ENCODE measurements at places on chromosomes 12 and 14.

DNA sequence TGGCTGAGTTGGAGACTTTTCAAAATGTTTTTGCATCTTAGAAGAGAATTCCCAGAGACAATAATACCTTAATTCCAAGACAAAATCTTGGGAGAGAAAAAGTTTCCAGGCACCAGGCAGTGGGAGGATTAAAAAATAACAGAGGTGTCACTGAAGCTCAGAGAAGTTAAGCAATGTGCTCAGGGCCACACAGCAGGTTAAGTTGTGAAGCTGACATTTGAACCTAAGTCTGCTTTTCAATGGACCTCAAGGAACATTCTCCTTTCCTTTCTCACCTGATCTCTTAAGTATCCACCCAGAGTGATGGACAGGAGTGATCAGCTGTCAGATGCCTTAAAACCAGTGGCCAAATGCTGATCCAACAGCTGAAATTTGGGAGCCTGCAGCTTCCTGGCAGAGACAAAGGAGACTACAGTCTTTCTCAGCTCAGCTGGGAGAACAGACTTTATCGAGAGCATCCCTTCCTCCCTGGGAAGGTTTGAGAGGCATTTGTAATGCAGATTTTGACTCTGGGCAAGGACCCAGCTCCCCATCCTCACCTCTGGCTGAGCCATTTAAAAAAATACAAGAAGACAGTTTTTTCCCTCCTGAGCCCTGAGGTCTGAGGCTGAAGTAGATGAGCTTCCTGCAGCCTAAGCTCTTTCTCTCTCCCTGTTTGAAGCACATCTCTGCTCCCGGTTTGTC lies 174.9 kb upstream of the RPH3A start:
- no peak for DNase-seq

DNA sequence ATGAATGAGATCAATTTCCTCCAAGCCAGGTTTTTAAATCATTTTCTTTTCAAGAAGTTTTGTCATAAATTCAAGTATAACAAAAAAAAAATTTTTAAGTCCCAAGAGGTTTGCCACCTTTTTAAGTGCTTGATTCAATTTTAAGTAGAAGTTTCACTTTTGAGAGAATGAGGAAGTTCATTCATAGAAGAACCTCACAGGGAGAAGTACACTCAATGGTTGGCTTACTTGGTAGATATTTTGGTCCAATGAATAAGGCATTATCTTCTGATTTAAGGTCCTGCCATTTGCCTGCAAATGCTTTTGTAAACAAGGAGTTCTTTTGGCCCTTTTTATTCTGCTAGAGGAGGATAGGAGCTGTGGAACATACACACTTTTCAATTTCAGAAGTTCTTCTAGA lies 96.7 kb upstream of the NOVA1 start:
- no peak for DNase-seq

DNA sequence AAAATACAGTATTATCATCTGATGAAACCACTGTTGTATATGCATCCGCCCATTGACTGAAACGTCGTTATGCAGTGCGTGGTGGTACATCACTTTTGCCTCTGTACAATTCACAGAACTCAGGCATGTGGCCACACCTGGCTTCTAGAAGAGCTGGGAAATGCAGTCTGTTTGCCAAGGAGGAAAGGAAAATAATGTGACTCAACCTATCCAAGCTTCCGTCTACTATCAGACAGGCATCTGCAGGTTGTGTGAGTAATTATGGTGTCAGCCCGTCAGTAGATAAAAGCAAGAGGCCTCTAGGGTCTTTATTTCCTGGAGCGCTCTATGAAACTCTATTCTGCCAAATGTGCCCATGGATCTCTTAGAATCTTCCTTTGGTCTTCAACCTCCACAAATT lies 111.6 kb downstream of the BBS10 start:
- DNase-seq, result no peak

GRCh38 chr14:24417832-24418491 lies 11.5 kb downstream of the CBLN3 start:
- DNase-seq, result no peak

GRCh38 chr14:96097752-96098151 lies 58.6 kb downstream of the C14orf132 start:
- DNase-seq, result no peak

DNA sequence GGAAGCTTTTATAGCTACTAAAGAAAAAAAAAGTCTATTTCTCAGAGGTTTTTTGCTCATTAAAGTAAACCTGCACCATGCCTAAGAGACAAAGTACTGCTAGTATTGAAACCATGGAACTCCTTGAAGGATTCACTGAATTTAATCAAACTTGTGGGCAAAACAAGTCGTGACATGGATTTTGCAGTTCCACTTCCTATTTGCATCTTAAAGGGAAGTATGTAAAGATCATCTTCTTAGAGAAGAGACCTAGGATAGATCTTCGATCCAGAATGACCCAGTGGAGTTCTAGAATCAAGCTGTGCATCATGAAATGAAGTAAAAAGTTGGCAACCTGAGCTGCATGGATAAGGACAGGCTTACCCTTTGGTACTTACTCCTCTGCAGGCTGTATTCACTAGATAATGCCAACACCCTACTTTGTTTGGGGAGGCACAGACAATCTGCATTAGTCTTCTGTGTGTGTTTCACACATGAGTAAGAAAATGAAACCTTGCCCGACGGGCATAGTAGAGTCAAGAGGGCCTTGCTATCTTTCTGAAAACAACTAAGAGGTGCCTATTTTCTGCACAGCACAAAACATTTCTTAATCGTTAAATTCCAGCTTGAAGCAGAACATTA lies 1.9 kb downstream of the GNG2 start:
- no peak for DNase-seq

- no peak for DNase-seq
Measured at GRCh38 chr12:115060477-115061168, 376.6 kb upstream of the TBX3 start.

- DNase-seq, result no peak
Measured at GRCh38 chr12:11595080-11595479, 54.4 kb upstream of the ETV6 start.

DNA sequence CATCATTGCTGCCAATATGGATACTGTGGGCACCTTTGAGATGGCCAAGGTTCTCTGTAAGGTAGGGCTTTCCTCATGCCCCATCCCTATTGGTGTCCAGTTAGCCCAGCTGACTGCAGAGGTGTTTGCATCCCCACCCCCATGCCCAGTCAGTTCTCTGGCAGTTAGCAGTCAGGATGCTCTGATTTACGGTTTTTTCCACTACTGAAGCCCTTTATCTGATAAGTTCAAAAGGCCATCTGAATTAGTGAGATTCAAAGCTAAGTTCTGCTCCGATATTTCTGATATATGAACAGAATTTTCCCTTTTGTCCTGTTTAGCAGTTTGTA lies 773 bp downstream of the GMPR2 start:
- DNase-seq, result no peak

DNA sequence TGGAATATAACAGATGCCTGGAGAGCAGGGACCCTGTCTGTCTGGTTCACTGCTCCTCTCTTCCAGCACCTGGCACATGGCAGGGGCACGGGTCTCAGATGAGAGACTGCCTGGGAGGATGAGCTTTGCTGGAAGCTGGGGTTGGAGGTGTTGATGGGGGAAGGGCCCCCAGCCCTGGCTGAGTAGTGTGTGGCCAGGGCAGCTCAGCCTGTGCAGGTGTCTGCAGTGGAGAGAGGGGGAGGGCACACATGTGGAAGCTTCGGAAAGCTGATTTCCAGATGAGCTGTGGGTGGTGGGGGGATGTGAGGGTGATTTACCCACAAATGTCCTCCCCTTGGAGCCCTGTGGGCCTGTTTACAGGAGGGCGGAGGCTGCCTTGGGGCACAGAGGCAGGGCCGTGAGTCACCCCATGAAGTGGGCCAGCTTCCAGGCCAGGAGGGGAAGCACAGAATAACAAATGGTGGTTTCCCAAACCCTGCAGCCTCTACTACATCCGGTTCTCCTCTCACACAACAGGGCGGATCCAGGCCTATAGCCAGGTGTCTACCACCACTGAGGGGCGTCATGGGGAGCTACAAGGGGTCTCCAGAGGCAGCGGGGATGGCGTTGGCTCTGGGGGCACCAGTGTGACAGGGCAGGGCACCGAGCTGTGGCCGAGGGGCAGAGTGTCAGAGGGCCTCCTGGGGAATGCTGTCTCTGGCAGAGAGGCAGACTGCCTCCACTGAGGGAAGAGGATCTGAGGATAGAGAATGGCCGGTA lies 11.0 kb downstream of the KRT7 start:
- no peak for DNase-seq

GRCh38 chr14:103029936-103030335 lies 27.4 kb downstream of the CDC42BPB start:
- no peak for DNase-seq

DNA sequence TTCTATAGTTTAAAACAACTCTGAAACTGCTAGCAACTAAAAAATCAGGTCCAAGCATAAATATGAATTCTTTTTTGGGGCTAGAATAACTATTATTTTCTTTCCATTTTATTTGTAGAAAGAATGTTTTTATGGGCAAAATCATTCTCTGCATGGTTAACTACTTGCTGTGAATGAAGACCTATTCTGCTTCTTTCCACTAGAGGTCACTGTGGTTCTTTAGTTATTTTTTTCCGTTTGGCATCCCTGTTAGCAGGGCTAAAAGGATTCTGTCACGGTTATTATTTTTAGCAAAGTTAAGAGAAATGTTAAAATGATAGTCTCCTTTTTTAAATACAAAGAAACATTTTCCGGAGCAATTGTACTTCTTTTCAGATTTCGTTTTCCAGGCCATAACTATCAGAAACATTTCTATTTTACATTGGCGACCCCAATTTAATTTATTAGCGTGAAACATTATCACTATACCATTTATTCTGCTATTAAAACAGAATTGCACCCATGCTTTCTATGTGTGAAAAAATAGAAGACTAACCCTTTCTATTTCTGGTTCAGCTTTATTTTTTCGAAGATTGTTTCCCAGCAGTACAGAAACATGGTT lies 404.8 kb downstream of the ATP23 start:
- peak; percentile 7 for DNase-seq

- DNase-seq, result no peak
Measured at GRCh38 chr12:101647711-101648110, 49.7 kb upstream of the CHPT1 start.

DNA sequence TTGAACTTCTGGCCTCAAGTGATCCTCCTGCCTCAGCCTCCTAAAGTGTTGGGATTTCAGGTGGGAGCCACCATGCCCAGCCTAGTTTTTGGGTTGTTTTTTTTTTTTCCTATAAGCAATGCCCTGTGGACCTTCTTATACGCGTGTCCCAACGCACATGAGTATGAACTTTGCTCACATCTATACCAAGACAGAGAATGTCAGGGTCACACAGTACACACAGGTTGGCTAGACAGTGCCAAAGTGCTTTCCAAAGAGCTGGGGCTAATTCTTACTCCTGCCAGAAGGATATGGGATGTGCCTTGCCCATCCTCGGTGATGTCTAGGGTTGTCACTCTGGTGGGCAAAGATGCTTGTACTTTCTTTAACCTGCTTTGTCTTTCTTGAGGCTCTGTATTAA lies 7.6 kb upstream of the CCDC85C start:
- DNase-seq, result no peak

GRCh38 chr14:89427426-89428172 lies 10.6 kb upstream of the FOXN3 start:
- DNase-seq, result no peak

GRCh38 chr12:48973941-48974673 lies 2.6 kb upstream of the WNT10B start:
- DNase-seq, result no peak

DNA sequence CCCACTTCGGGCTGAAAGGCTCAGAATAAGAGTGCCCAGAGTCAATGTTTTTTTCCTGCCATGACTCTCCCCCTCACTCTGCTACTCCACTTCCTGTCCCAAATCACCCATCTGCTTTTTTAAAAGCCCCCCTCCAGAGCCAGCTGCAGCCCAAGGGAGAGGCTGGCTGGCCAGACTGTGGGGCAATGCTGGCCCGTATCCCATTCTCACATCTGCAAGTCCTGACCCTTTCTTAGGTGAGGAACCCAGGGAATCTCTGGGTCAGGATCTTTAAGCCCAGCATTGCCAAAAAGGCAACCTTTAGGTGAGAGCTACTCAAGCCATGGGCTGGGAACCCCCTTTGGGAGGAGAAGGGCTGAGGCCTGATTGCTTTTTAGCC lies 1.7 kb upstream of the ITGA5 start:
- no peak for DNase-seq

DNA sequence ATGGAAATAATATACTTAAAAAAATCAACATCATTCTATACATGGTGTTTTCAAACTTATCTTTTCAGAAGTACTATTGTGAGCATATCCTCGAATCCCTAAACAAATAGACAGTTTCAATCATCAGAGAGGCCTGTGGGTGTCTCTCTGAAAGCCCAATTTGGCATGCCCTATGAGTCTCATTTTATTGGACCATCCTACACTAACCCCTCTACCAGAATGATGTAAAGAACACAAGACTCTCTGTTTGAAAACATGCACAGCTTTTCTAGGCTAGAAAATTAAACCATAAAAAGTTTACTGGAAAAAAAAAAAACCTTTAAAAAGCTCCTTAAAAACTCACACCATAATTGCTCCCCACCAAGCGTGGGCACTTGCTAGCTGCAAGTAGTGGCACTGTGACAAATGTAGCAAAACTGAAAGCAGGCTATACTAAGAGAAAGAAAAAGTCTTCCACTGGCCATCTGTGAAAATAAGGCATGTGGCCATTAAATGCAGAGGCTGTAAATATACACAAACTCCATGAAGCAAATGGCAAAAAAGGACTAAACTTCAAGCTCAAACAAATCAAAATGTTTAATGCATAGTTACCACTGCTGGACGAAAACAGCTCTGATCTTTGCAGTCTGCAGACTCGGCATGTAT lies 394.2 kb downstream of the SOX5 start:
- no peak for DNase-seq

DNA sequence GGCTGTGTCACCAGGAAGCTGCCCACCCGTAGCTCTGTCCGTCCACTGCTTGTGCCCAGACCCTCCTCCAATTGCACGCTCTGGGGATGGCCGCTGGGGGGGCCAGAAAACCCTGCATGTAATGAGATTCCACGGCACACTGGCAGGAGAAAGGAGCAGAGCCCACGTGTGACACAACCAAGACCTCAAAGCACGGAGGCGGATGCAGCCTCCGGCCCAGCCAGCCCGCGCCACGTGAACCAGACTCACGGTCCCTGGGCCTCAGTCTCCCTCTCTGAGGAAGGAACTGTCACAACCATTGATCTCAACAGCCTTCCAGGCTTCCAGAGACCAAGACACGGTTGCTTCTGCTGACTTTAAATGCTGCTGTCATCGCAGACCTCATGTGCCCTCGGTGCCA lies 14.4 kb downstream of the ANHX start:
- no peak for DNase-seq

DNA sequence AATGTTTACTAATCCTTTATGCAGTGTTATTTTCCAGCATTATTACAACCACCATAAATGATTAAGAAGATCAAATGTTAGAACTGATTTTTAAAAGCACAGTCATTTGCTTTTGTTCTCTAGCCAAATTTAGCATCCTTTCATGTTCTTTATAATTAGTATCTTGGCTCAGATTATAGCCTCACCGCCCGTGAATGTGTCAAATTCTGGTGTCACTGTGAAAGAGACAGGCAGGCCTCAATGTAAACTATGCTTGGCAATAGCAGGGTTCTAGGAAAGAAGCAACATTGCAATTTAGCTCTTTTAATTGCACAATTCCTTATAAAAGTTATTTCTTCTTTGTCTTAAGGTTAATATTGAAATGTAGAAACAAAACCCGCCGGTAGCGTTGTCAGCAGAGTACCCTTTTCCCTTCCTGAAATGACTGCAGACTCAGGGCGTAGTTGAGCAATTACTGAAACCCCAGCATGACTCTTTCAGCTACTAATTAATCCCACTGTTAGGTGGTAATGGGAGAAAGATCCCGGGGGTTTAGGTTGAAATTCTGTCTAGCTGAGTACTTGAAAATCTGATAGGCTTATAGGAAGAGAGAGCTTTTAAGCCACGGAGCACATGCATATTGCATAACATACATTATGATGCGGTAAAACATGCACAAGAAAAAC lies 1600.5 kb upstream of the SEL1L start:
- no peak for DNase-seq

GRCh38 chr14:100333311-100333710 lies 10.2 kb downstream of the SLC25A47 start:
- no peak for DNase-seq
